ENCODE measurements at places on chromosomes 3 and 15.

GRCh38 chr15:64361259-64361658 is 5.3 kb upstream of the CSNK1G1 start:
- DNase-seq, result no peak

- DNase-seq, result peak; percentile 66
Observed at GRCh38 chr15:59689626-59690236, 611 bp upstream of the BNIP2 start.

DNA sequence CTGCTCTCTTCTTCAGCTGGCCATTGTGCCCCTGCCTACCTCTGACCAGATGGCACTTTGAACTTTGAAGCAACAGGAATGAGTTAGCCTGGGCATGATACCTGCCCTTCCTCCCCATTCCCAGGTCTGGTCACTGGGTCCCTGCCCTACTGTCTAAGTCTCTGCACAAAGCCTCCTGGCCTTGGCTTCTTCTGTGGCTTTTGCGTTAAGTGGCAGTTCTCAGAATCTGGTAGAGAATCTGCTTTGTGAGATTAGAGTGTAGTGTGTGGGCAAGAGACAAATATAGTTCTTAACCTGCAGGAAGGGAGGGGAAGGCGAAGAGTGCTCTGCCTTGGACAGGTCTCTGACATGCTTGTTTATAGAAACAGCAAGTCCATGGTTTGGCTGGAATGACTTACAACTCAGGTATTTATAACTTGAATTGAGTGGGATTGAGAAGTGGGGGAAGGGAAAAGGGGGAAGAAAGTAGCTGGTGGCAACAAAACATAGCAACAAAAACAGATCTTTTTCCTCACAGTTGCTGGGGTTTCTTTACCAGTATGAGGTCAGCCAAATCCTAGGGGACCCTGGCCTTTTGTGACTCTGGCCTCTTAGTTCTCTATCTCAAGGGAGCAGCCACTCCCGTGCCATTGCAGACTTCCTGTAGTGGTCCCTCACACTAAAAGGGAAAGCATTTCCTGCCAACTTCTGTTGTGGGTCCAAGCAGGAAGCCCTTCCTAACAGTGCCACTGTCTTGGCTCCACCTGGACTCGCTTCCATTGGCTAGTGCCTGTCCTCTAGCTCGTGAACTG is 16.7 kb downstream of the MAPKBP1 start:
- peak; percentile 76 for DNase-seq

DNA sequence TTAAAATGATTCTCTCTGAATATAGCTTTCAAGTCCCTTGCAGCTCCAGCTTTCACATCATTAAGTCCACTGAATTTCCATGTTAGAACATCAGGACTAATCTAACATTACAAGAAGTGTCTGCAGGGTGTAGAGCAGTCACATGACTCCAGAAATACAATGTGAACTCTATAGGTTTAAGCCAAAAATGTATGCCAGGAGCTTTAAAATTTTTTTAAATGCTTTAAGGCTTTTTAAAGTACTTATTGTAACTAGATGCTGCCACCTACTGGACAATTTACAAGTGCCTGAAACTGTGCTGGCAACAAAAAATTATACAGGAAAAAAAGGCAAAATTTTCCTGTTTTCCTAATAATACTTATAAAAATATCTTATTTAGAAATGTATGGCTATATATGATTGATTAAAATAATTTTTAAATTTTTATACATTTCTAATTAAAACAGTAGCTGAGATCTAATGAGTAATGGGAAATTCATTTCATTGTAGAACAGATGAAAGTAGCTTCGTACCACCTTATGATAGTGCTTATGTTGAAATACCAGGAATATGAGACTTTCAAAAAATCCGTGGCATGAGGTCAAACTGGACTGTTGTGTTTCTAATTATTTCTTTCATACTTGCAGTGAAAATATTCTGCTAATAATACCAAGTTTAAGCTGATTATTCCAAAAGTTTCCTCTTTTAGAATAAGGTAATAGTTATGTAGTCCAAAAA is 25.7 kb downstream of the FSIP1 start:
- peak; percentile 81 for DNase-seq

- peak; percentile 84 for DNase-seq
Observed at GRCh38 chr15:48861813-48862431, 16.0 kb upstream of the EID1 start.

- DNase-seq, result no peak
Observed at GRCh38 chr3:66597308-66597863, 96.6 kb upstream of the LRIG1 start.

- no peak for DNase-seq
Observed at GRCh38 chr15:65177901-65178300, 7.2 kb downstream of the CLPX start.

GRCh38 chr3:57464801-57465200 is 79.3 kb downstream of the DNAH12 start:
- DNase-seq, result no peak

- DNase-seq, result peak; percentile 64
Observed at GRCh38 chr15:48868536-48868935, 9.4 kb upstream of the EID1 start.

GRCh38 chr3:45664578-45664977 is 24.6 kb upstream of the SACM1L start:
- no peak for DNase-seq

- no peak for DNase-seq
Observed at GRCh38 chr3:111418391-111418790, 123.6 kb upstream of the CD96 start.
